SHP77 (cell line): ENCODE measurements at places on chromosomes 2 and 18.
A peak's percentile ranks its signal among the peaks of the same experiment; 100 is the strongest.

DNA sequence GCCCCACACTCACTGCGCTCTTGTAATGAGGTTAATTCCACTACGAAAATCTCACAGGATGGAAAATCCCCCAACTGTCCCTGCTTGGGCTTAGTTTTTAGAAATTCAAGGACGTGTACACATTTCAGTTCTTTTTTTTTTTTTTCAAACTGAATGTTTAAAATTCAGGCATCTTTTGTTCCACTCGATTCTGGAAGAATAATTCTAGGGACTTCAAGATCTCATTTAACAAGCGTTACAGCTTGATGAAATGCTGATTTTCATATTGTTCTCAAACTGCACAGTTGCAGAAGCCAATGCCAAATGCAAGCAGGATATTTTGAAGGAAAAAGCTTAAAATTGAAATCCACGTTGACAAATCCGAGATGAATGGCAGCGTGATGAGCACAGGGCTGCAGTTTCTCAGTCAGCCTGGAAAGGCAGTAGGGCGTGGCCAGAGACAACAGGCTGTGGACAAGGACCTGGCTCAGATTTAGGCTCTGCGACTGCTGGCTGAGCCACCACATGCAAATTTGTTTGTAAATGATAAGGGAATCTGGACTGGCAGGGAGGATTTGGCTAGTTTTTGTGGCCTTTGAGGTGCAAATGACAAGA lies 128.1 kb upstream of the MYCN start:
- no peak for DNase-seq

GRCh38 chr2:52383541-52383940 lies 1351.6 kb upstream of the NRXN1 start:
- DNase-seq, result no peak

GRCh38 chr18:63997041-63997440 lies 27.2 kb downstream of the SERPINB8 start:
- no peak for DNase-seq

GRCh38 chr2:84924173-84925106 lies 19.0 kb downstream of the TMSB10 start:
- DNase-seq, result no peak

GRCh38 chr2:220748875-220749479 lies 823.1 kb downstream of the EPHA4 start:
- no peak for DNase-seq

GRCh38 chr2:236355911-236356310 lies 91.7 kb upstream of the ASB18 start:
- DNase-seq, result no peak

DNA sequence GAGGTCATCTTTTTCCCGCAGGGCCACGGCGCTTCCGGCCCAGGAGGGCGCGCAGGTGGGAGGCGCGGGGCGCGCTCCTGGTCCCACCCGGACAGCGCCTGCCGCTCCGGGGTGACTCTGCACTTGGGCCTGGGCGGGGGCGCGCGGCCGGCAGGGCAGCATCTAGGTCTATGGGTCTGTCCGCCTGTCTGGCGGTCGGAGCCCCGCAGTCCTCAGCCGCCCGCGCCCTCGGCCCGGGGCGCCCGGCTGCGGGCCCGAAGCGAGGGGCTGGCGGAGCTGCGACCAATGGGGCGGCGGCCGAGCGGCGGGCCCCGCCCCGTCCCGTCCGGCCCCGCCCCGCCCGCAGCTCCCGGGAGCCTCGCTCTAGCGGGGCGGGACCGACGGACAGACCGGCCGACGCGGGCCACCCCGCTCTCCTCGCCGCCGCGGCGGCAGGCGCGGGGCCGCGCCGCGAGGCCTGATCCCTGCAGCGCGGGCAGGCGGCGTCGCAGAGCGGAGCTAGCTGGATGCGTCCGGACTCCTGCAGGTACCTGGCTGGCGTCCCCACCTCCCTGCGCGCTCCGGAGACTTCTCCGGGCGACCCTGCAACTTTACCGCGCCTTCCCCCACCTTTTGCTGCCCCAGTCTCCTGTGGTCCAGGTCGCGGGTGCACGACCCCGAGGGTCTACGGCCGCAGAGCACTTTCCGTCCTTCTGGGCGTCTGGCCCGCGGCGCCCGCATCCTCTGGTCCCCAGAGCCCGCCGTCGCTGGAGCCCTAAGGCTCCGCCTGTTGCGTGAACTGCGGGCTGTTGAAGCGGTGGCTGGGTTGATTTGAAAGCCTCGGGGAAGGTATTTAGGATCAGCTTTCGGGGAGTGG lies at the start of gene KCNS3:
Gene KCNS3, plus strand, starts transcription at position 387 of the 856 bp plus-strand sequence. CDS start 52,342 bp downstream, outside the sequence.
- no peak for DNase-seq

- DNase-seq, result peak; percentile 24
These were observed 142.2 kb downstream of the B3GNT2 start for GRCh38 chr2:62338111-62338510.

DNA sequence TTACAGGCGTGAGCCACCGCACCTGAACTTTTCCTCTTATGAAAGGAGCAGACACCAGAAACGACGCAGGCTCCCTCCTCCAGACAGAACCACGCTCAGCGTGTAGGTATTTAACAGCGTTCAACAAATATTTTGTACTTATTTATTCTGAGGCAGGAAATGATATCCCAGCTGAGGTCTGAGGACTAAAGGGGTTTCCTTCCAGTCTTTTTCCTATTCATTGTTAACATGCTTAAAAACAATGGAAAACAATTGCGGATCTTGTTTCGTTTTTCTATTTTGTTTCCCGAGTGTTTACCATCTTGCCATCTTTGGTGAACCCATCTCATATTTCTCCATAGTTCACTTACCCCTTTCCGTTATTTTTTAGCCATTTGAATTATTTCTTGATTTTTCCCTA lies 43.7 kb upstream of the FOSL2 start:
- DNase-seq, result no peak

DNA sequence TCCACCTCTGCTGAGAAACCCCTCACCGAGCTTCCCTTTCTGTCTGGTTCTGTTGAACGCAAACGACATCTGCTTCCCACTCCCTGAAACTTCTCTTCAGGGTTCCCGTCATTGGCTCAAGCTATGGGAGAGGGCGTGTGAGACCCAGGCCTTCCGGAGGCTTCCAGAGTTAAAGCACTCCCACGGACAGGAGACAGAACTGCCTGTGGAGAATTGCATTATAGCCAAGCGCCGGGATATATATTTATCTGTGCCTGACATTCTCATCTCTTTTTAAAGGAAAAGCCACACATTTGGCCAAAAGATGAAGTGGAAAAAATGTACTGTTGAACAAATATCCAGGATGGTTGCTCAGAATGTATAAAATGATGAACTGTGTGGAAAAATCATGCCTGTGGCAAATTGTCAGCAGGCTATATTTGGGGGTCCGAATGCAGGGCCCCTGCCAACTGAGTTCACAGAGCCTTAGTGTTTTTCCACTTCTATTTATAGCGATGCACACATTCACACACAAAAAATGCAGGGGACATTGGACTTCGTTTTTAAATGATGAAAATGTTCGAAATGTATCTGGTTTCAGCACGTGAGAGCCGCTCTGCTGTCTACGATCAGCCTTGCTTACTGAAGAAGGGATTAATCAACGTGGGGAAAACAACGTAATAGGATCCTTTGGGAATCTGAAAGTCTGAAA lies 59.5 kb downstream of the E2F6 start:
- DNase-seq, result no peak

- no peak for DNase-seq
These were observed 42.1 kb upstream of the ERMN start for GRCh38 chr2:157367704-157368103.
